ENCODE measurements at places on chromosomes 13 and 19. TPM values are rescaled to one million over a fixed set of nuclear protein-coding genes. Genes with fewer than 3 reads are reported as not detected.

RXFP2 gene
- total RNA-seq = not detected

COMMD6 gene
- 108 TPM for total RNA-seq

PSMC4 gene
- total RNA-seq = 120 TPM

MTUS2 gene
- 0.02 TPM for total RNA-seq

POGLUT2 gene
- total RNA-seq = 4.8 TPM

GSX1 gene
- total RNA-seq = not detected

NANOS3 gene
- not detected for total RNA-seq

DNA sequence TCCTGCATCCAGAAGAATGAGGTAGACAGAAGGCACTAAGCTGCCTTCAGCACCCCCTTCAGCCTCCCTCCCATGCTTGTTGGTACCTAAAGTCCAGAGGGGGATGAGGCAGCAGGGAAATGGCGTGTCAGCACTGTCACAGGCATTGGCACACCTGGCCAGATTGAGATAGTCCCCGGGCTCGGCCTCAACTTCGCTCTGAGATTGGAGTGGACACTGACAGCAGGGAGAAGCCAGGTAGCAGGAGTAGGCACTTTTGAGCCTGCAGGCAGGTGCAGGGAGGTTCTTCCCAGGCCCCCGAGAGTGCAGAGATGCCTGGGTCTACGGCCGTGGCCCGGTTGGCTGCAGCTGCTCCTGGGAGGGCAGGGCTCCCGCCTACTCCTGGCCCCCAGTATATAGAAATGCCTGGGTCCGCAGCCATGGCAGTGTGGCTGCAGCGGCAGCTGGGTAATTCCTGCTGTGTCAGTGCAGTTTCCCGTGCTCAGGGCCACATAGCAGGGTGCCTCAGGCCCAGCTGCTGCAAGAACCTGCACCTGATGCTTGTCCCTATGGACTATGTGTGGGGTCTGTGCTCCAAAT, 160.3 kb downstream of the SLITRK6 start:
- H3K27ac ChIP-seq = no peak overlapping the region
- no peak for DNase-seq
- no peaks in the 10 kb centered on the region for H3K4me1 ChIP-seq
- no peak overlapping the region for H3K4me3 ChIP-seq
- H3K36me3 ChIP-seq = no peaks in the 10 kb centered on the region
- H3K27me3 ChIP-seq = no peaks in the 10 kb centered on the region

DNA sequence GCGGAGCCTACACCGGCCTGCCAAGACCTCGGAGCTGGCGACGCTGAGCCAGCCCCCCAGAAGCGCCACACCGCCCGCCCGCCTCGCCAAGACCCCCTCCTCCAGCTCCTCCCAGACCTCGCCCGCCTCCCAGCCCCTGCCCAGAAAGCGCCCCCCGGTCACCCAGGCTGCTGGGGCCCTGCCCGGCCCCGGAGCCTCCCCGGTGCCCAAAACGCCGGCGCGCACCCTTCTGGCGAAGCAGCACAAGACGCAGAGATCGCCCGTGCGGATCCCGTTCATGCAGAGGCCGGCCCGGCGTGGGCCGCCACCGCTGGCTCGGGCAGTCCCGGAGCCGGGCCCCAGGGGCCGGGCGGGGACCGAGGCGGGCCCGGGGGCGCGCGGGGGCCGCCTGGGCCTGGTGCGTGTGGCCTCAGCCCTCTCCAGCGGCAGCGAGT, 10.2 kb downstream of the C19orf25 start:
- H3K4me3 ChIP-seq = peak overlapping the region; percentile 48
- peak overlapping the region; percentile 91 for H3K27ac ChIP-seq
- H3K4me1 ChIP-seq = peaks cover 19% of the 10 kb centered on the region
- no peaks in the 10 kb centered on the region for H3K36me3 ChIP-seq

- DNase-seq = peak; percentile 54
- H3K4me1 ChIP-seq = peaks cover 8% of the 10 kb centered on the region
- H3K36me3 ChIP-seq = no peaks in the 10 kb centered on the region
- H3K4me3 ChIP-seq = no peak overlapping the region
- no peaks in the 10 kb centered on the region for H3K27me3 ChIP-seq
- no peak overlapping the region for H3K27ac ChIP-seq
These were observed 5.3 kb downstream of the DENND1C start for GRCh38 chr19:6476155-6476895.

DNA sequence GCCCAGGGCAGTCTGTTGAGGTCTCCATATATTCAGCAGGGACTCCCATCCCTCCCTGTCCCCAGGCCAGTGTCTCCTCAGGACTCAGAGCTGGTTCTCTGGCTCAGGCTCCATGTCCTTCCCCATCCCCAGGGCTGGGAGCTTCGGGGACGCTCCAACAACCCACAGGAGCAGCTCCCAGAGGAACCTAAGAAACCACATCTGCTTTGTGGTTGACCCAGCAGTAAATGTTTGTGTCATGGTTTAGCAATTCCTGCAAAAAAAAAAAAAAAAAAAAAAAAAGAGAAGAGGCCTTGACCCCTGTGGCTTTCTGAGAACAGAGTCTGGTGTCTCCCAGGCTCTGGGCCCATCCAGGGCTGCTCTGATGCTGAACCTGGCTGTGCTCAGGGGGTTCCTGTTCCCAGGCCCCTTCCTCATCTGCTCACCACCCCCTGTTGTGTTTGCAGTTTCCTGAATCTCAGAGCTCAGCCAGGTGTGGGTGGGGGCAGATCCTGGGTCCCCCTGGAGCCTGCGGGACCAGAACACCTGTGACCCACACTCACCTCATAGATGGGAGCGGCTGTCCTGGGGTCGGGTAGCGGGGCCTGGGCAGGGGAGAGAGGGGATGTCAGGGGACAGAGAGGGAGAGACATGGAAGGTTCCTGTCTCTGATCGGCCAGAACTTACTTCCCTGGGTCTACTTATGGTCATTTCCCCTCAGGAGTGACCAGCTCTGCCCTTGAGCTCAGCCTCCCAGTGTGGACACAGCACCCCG, 25.2 kb upstream of the CEACAM1 start:
- H3K4me1 ChIP-seq = no peaks in the 10 kb centered on the region
- no peaks in the 10 kb centered on the region for H3K27me3 ChIP-seq
- no peaks in the 10 kb centered on the region for H3K36me3 ChIP-seq
- DNase-seq = no peak
- H3K4me3 ChIP-seq = no peak overlapping the region

GRCh38 chr13:109384491-109385241, 401.7 kb downstream of the IRS2 start:
- H3K27ac ChIP-seq = no peak overlapping the region
- H3K4me1 ChIP-seq = no peaks in the 10 kb centered on the region
- H3K4me3 ChIP-seq = no peak overlapping the region
- no peaks in the 10 kb centered on the region for H3K27me3 ChIP-seq
- DNase-seq = no peak

- no peak overlapping the region for H3K27ac ChIP-seq
- H3K36me3 ChIP-seq = no peaks in the 10 kb centered on the region
- H3K27me3 ChIP-seq = no peaks in the 10 kb centered on the region
- no peak overlapping the region for H3K4me3 ChIP-seq
- peaks cover 9% of the 10 kb centered on the region for H3K4me1 ChIP-seq
These were observed 6.0 kb upstream of the STK24 start for GRCh38 chr13:98582947-98583346.

DNA sequence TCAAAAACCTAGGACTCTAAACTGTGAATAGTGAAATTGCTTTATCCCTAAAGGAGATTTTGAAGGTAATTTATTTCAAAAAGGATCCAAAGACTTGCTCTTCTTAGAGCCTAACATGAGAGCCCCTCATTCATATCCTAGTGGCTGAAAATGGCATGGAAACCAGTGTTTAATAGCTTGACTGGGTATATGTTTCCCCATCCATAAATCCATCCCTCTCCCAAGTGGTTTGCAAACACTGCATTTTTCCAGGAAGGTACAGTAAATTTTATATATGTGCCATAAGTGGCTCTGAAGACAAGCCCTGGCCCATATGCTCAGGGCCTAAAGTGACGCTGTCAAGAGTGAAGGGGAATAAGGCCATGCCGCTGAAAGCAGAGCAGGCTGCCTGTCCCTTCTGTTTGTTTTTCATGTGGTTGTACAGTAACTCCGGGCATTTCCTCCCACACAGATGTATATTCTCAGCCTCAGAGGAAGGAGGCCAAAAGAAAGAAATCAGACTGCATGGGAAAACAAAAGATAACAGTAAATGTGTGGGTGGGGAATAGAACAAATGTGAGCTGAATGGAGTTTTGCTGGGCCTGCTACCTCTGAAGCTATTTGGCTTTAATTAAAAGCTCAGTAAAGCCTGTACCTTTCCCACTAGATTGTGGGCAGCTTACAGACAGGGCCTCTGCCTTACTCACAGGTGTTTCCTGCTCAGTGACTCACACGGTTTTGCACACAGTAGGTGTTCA, 181.9 kb downstream of the PCDH9 start:
- no peaks in the 10 kb centered on the region for H3K36me3 ChIP-seq
- H3K27ac ChIP-seq = no peak overlapping the region
- no peak for DNase-seq
- H3K4me3 ChIP-seq = no peak overlapping the region

GRCh38 chr13:34914416-34914815, 27.7 kb upstream of the NBEA start:
- no peaks in the 10 kb centered on the region for H3K27me3 ChIP-seq
- H3K4me1 ChIP-seq = no peaks in the 10 kb centered on the region
- H3K27ac ChIP-seq = no peak overlapping the region
- H3K4me3 ChIP-seq = no peak overlapping the region
- H3K36me3 ChIP-seq = no peaks in the 10 kb centered on the region
- no peak for DNase-seq

DNA sequence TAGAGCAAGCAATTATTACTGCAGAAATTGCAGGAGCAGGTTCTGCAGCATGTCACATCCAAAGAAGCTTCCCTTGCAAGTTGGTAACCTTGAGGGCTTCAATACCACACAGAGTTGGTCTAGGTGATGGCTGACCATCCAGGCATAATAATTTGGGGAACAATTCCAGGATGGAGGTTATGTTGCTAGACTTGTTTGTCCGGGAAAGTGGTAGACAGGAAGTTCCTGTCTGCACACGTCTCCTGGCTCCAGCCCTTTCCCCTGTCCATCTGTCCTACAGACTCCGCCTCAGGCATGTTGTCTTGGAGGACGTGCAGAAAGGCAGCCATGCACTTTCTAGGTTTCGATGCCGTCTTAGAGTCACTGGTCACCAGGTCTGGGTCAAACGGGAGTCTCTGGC, 26.0 kb downstream of the DPRX start:
- H3K27me3 ChIP-seq = no peaks in the 10 kb centered on the region
- no peak for DNase-seq
- no peak overlapping the region for H3K4me3 ChIP-seq
- no peaks in the 10 kb centered on the region for H3K36me3 ChIP-seq
- H3K27ac ChIP-seq = no peak overlapping the region

GRCh38 chr13:108328848-108329247, 59.3 kb downstream of the TNFSF13B start:
- peaks cover 48% of the 10 kb centered on the region for H3K27me3 ChIP-seq
- no peak for DNase-seq
- H3K4me1 ChIP-seq = no peaks in the 10 kb centered on the region
- no peak overlapping the region for H3K4me3 ChIP-seq

DNA sequence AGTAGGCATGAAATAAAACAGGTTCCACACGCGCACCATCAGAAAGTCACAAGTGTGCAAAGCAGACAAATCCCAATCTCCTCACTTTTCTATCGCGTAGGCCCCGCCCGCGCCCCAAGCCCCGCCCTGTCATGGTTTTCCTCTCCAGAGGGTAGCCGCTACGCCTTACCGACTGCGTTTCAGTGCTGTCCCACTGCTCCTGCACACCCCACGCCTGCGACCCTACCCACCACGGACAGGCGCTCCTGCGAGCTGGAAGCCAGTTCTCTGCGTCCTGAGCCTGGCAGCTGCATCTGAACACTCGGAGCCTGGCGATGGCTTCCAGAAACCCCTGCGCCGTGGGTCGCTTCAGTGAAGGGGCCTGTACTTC, 379 bp upstream of the ZNF470 start:
- H3K36me3 ChIP-seq = no peaks in the 10 kb centered on the region
- no peaks in the 10 kb centered on the region for H3K4me1 ChIP-seq
- H3K27ac ChIP-seq = no peak overlapping the region
- H3K27me3 ChIP-seq = no peaks in the 10 kb centered on the region
- no peak overlapping the region for H3K4me3 ChIP-seq
- DNase-seq = no peak

GRCh38 chr19:49340069-49340864, 5.1 kb downstream of the CD37 start:
- no peaks in the 10 kb centered on the region for H3K27me3 ChIP-seq
- H3K36me3 ChIP-seq = peaks cover 23% of the 10 kb centered on the region
- no peak overlapping the region for H3K27ac ChIP-seq
- H3K4me3 ChIP-seq = no peak overlapping the region
- DNase-seq = no peak

GRCh38 chr13:89740994-89741685, 1606.3 kb upstream of the MIR17HG start:
- no peaks in the 10 kb centered on the region for H3K4me1 ChIP-seq
- H3K27me3 ChIP-seq = no peaks in the 10 kb centered on the region
- H3K36me3 ChIP-seq = no peaks in the 10 kb centered on the region
- no peak overlapping the region for H3K27ac ChIP-seq

GRCh38 chr19:57803594-57804325, 11.0 kb downstream of the ZNF552 start:
- peaks cover 11% of the 10 kb centered on the region for H3K36me3 ChIP-seq
- H3K27ac ChIP-seq = peak overlapping the region; percentile 58
- DNase-seq = peak; percentile 12
- H3K27me3 ChIP-seq = no peaks in the 10 kb centered on the region
- H3K4me3 ChIP-seq = peak overlapping the region; percentile 55
- peaks cover 20% of the 10 kb centered on the region for H3K4me1 ChIP-seq

- H3K27me3 ChIP-seq = no peaks in the 10 kb centered on the region
- no peaks in the 10 kb centered on the region for H3K36me3 ChIP-seq
- H3K4me3 ChIP-seq = peak overlapping the region; percentile 50
- H3K27ac ChIP-seq = peak overlapping the region; percentile 61
These were observed 324 bp upstream of the FBXO17 start for GRCh38 chr19:38975861-38976271.

GRCh38 chr13:33153421-33154404, 131.8 kb downstream of the STARD13 start:
- no peaks in the 10 kb centered on the region for H3K36me3 ChIP-seq
- no peaks in the 10 kb centered on the region for H3K27me3 ChIP-seq
- H3K4me1 ChIP-seq = peaks cover 6% of the 10 kb centered on the region
- H3K27ac ChIP-seq = no peak overlapping the region

- peaks cover 3% of the 10 kb centered on the region for H3K4me1 ChIP-seq
- H3K36me3 ChIP-seq = peaks cover 4% of the 10 kb centered on the region
- no peak overlapping the region for H3K4me3 ChIP-seq
- peak overlapping the region; percentile 52 for H3K27ac ChIP-seq
- no peaks in the 10 kb centered on the region for H3K27me3 ChIP-seq
- DNase-seq = peak; percentile 76
These were observed 8.3 kb upstream of the MZF1 start for GRCh38 chr19:58581227-58582141.

GRCh38 chr19:10499550-10500246, 3.5 kb downstream of the KEAP1 start:
- peaks cover 24% of the 10 kb centered on the region for H3K4me1 ChIP-seq
- no peak overlapping the region for H3K27ac ChIP-seq
- peaks cover 23% of the 10 kb centered on the region for H3K36me3 ChIP-seq
- DNase-seq = no peak
- H3K27me3 ChIP-seq = no peaks in the 10 kb centered on the region

All from HCT116 (cell line).